ENCODE measurements at places on chromosomes 1 and 21. TPM values are rescaled to one million over a fixed set of nuclear protein-coding genes. Genes with fewer than 3 reads are reported as not detected.

The NUF2 gene
- polyA plus RNA-seq: 0.51 TPM

The AJAP1 gene
- polyA plus RNA-seq: not detected

The KCNN3 gene
- 0.08 TPM for polyA plus RNA-seq

The CYYR1 gene
- 1.6 TPM for polyA plus RNA-seq

The NES gene
- polyA plus RNA-seq: 8.0 TPM

The SPATA21 gene
- 0.33 TPM for polyA plus RNA-seq

The AGT gene
- 120 TPM for polyA plus RNA-seq

The CLDN19 gene
- not detected for polyA plus RNA-seq

The RNU1-2 gene
- not detected for polyA plus RNA-seq

The OLIG2 gene
- polyA plus RNA-seq: not detected

The FGR gene
- polyA plus RNA-seq: 12.1 TPM

The HRNR gene
- not detected for polyA plus RNA-seq

The POLR3GL gene
- 73.4 TPM for polyA plus RNA-seq

The ST6GALNAC3 gene
- polyA plus RNA-seq: 0.50 TPM

The ALPL gene
- 2.5 TPM for polyA plus RNA-seq

The AGTRAP gene
- 61.2 TPM for polyA plus RNA-seq

The SUCO gene
- polyA plus RNA-seq: 9.6 TPM

The TPTE gene
- polyA plus RNA-seq: not detected

The PDXK gene
- 25.8 TPM for polyA plus RNA-seq

The GLIS1 gene
- 0.50 TPM for polyA plus RNA-seq

The ZNF683 gene
- polyA plus RNA-seq: not detected

The SPRR2E gene
- polyA plus RNA-seq: 0.75 TPM

The MAPKAPK2 gene
- polyA plus RNA-seq: 54.1 TPM

The ELF3 gene
- polyA plus RNA-seq: 50.6 TPM

The FALEC gene
- polyA plus RNA-seq: 1.1 TPM

The S100A16 gene
- polyA plus RNA-seq: 116 TPM

The FAAH gene
- polyA plus RNA-seq: 33.2 TPM

The RGS18 gene
- 3.1 TPM for polyA plus RNA-seq

The SH2D2A gene
- 0.38 TPM for polyA plus RNA-seq

The HFM1 gene
- polyA plus RNA-seq: not detected

The INSRR gene
- not detected for polyA plus RNA-seq

The KCNH1 gene
- 0.03 TPM for polyA plus RNA-seq

The HTR1D gene
- 0.05 TPM for polyA plus RNA-seq

The ZNF593OS gene
- not detected for polyA plus RNA-seq

The KCNA3 gene
- not detected for polyA plus RNA-seq

The BRINP3 gene
- polyA plus RNA-seq: 0.25 TPM

The TNFRSF9 gene
- polyA plus RNA-seq: not detected

The TMIGD3 gene
- polyA plus RNA-seq: 7.3 TPM

The UBXN10 gene
- polyA plus RNA-seq: 0.18 TPM

The PDPN gene
- 18.8 TPM for polyA plus RNA-seq

The FBXO2 gene
- polyA plus RNA-seq: 0.87 TPM

The PTGER3 gene
- polyA plus RNA-seq: 15.2 TPM

The ENAH gene
- 47.3 TPM for polyA plus RNA-seq

The PDC gene
- polyA plus RNA-seq: not detected

The AKNAD1 gene
- polyA plus RNA-seq: not detected

The WDR47 gene
- polyA plus RNA-seq: 10.5 TPM

The CD247 gene
- 0.64 TPM for polyA plus RNA-seq

The CFAP126 gene
- not detected for polyA plus RNA-seq

The RHBDL2 gene
- polyA plus RNA-seq: not detected

The OR2G3 gene
- not detected for polyA plus RNA-seq

The TBX19 gene
- 0.50 TPM for polyA plus RNA-seq

The HPCAL4 gene
- not detected for polyA plus RNA-seq

The TCEA3 gene
- polyA plus RNA-seq: 37.3 TPM

Measured in aorta (tissue), 5 donors.